NCI-H2171 treated with DMSO at 0.1 percent for 48 hours (cell line): ENCODE measurements at places on chromosomes 7 and 10.

DNA sequence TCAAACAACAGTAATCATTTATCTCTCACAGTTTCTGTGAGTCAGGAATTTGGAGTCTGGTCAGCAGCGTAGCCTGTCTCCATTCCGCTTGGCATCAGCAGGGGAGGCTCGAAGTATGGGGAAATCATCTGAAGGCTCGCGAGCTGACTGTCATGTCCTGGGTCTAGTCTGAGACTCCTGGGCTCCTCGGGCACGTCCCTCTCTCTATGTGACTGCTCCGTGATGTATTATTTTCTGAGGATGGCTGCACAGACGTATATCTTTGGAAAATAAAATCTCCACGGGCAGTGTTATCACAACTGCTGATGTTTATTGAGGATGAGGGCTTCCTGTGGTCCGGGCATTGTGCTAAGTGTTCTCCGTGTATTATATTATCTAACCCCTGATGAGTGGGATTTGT is 23.3 kb upstream of the PCGF5 start:
- DNase-seq = no peak

DNA sequence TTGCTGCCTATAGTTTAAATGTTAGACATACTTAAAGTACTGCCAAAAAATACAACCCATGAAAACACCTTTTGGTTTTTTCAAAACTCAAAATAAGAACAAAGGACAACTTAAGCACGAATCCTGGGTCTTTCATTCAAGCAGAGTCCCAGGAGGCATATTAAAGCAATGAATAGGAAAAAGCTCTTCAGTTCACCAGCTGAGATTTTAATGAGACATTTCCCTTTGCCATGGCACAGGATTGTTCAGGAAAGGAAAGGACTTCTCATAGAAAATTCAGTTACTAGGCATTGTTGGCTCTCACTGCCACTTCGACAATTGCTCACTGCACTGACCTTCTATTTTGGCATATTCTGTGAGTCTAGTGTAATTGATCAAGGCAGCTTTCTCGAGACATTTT is 133.5 kb upstream of the FEZF1 start:
- DNase-seq = peak; percentile 72

DNA sequence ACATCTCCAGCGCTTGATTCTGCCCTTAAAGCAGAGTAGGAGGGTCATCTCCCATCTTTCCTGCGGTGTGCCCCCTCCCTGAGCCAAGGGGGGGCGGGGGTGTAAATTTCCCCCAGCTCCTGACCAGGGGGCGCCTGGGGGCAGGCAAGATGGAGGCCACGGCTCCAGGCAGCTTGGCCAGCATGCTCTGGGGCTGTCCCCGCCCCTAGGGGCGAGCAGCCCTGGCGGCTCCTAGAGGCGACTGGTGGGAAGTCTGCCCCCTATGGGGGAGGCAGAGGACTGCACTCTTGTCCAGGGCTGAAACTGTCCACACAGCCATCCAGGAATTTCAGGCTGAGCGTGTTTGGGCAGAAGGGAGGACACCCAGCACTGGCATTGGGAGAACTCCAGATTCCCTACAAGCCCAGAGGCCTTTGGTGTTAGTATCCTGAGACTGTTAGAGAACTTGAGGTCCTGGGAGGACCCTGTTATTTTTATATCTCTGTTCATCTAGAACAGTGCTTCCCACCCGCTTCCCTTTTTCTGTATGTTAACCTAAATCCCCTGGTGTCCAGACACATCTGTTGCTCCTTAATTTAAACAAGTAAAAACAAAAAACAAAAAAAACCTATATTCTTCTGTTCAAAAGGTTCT is 4.6 kb downstream of the STRA8 start:
- no peak for DNase-seq

DNA sequence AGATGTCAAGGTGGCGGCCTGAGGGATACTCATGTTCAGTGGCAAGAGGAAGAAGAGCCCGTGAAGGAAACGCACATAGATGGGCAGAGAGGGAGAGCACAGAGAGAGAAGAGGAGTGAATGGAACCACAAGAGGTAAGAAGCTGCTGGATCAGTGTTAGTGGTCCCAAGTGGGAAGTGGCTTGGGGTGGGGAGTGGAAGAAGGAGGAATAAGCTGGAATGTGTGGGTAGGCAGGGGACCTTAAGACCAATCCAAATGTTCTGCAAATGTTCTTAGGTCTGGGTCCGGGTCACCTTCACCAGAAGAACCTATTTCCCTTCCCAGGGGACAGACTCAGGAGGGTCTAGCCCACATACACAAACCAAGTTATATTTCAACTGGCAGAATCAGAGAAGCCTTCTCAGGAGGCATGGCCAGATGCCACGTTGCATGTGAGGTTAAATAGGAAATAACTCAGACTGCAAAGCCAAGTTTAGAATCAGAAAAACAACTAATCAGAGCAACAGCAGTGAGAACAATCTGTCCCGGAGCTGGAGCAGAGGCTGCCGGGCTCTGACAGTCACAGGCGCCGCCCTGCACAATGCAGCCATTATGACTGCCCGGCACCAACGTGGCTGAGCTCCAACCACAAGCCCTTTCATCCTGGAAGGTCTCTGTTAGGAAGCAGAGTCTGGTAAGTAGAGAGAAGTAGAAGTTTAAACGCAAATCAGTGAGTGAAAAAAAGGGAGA is 78.6 kb upstream of the ARMC3 start:
- DNase-seq = no peak

GRCh38 chr7:124930655-124931597 is 1.3 kb upstream of the POT1 start:
- DNase-seq = no peak

DNA sequence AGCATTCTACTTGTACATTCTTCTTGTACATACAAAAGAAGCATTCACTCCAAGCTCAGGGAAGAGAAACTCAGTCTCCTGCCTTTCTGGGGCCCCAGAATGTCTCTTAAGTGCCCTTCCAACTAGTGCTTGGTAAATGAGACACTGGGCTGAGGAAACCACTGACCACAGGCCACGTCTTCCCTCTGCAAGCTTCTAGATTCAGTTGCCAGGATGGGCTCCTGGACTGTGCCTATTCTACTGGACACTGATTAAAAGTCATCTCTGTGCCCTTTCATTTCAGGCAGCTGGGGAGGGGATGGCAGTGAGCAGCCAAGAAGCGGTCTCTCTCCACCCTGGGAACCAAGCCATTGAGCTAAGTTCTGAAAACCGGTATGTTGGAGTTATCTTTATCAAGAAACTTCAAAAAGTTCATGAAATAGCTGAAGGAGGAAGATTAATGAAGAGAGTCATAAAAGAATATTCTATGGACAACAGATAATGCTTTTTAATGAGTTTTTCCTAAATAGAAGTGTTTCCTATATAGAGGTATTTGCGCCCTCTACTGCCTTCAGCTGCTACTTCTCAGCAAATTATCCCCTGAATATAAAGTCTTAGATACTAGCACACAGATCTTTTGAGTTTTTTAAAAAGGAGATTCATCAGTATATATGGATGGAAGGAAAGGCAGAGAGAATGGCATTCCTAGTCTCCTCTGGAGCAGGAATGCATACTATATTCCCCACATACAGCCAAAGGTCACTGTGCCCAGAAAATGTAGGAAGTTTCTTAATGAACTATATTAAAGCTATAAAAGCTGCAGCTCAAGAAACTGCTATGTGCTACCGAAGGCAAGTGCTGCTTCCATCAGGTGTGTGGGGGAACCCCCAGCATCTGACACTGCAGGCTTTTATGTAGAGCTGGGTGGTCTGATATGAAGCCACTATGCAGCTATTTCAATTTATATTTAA is 8.4 kb upstream of the IFIT1B start:
- no peak for DNase-seq

DNA sequence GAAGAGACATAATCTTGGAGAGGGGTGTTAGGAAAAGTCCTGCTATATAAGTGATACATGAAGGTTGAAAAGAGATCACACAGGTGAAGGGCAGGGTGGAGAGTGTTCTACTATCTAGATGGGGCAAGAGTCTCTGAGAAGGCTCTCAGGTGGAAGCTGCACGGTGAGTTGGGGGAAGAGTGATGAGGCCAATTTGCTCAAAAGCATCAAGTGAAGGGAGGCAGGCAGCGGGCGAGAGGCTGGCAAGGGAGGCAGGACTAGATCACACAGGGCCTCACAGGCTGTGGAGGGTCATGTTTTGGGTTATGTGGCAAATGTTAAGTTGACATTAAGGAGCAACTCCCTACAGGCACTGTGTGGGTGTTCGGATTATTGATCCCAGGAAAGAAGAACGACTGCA is 2.6 kb upstream of the COL17A1 start:
- DNase-seq = no peak

DNA sequence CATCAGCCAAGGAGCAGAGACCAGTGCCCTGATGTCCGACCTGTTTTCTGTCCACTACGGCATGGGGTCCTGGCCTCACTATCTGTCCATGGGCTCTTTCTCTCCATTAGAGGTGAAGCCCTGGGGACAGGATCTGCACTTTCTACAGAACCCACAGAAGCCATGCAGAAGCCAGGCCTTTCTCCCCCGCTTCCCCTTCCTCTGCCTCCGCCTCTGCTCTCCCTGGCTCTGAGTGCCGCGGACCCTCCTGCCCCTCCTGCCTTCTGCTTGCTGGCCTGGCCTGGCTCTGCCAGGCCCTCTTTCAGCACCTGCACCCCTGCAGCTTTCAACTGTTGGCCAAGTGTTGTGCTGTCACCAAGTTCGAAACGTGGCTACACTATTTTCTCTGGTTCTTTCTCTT is 439.8 kb upstream of the ZMIZ1 start:
- DNase-seq = no peak
